ENCODE measurements at places on chromosomes 13 and 19.

GRCh38 chr13:45219938-45220375, 19.1 kb upstream of the KCTD4 start:
- no peak for DNase-seq
- no peaks in the 10 kb centered on the region for H3K27me3 ChIP-seq
- H3K36me3 ChIP-seq, result no peaks in the 10 kb centered on the region
- H3K4me3 ChIP-seq, result no peak overlapping the region
- H3K27ac ChIP-seq, result no peak overlapping the region

- H3K36me3 ChIP-seq, result no peaks in the 10 kb centered on the region
- no peak for DNase-seq
- no peak overlapping the region for H3K27ac ChIP-seq
- H3K4me1 ChIP-seq, result no peaks in the 10 kb centered on the region
Measured at GRCh38 chr13:93559718-93560117, 333.1 kb downstream of the GPC6 start.

DNA sequence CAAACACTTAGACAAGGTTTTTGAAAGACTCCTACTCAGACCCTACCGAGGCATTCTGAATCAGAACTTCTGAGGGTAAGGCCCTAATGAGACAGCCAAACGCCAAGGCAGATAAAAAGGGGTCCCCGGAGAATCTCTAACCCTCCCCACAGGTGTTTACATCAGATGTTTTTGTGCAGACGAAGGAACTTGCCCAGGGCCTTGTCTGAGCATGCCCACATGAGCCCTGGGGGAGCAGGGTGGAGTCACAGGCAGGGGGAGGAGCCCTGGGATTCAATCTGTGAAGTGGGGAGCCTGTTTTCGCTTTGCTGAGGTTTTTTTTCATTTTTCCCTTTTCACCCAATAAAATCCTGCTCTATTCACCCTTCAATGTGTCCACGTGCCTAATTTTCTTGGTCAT, 61.6 kb upstream of the MED4 start:
- H3K27me3 ChIP-seq, result no peaks in the 10 kb centered on the region
- no peaks in the 10 kb centered on the region for H3K36me3 ChIP-seq
- H3K4me1 ChIP-seq, result peaks cover 60% of the 10 kb centered on the region
- H3K27ac ChIP-seq, result peak overlapping the region; percentile 75
- H3K4me3 ChIP-seq, result peak overlapping the region; percentile 34

DNA sequence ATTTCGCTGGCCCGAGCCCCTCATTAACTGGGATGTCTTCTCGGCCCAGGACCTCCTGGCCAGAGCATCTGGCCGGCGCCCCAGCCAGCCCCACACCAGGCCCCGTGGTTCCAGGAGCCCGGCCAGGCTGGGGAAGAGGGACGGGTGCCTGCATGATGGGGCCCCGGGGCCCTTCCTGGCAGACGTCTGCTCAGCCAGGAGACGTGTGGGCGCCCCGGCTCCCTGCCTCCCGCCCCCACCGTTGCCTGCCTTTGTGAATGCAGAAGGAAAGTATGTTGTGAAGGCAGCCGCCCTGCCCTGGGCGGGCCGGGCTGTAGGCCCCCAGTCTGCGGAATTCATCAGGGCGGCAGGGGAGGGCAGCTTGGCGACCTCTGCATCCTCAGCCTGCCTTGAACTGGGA, 4.4 kb upstream of the COMP start:
- H3K27ac ChIP-seq, result no peak overlapping the region
- no peaks in the 10 kb centered on the region for H3K36me3 ChIP-seq
- no peak for DNase-seq
- H3K4me1 ChIP-seq, result peaks cover 5% of the 10 kb centered on the region

GRCh38 chr19:45147835-45148676, 12.7 kb downstream of the NKPD1 start:
- peaks cover 10% of the 10 kb centered on the region for H3K4me1 ChIP-seq
- no peak overlapping the region for H3K27ac ChIP-seq
- H3K36me3 ChIP-seq, result no peaks in the 10 kb centered on the region
- no peaks in the 10 kb centered on the region for H3K27me3 ChIP-seq

DNA sequence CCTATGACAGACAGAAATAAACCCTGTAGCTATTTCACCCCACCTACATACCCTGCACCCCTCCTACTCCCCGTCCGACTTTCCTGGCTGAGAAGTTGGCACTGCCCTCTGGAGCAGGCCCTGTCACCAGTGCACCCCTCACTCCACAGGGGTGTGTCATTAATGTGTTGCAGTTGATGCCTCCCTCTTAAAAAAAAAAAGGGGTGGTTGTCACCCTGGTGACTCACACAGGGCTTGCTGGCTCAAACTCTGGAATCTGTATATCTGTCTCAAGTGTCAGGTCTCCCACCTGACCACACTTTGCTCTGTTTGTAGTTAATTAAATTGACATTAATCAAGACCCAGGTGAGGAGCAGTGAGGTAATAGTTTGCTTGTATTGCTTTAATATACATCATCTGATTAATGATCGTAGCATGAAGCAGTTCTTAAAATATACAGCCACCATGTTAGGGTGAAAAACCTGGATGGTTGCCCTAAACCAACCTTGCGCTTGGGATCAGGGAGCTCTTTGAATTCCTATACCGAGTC, 2.0 kb upstream of the GATAD2A start:
- H3K4me3 ChIP-seq, result no peak overlapping the region
- peak overlapping the region; percentile 8 for H3K27ac ChIP-seq
- peaks cover 14% of the 10 kb centered on the region for H3K4me1 ChIP-seq
- no peak for DNase-seq

- H3K4me3 ChIP-seq, result no peak overlapping the region
- no peaks in the 10 kb centered on the region for H3K36me3 ChIP-seq
- DNase-seq, result no peak
- no peak overlapping the region for H3K27ac ChIP-seq
Measured at GRCh38 chr13:24225930-24226329, 65.4 kb downstream of the SPATA13 start.

DNA sequence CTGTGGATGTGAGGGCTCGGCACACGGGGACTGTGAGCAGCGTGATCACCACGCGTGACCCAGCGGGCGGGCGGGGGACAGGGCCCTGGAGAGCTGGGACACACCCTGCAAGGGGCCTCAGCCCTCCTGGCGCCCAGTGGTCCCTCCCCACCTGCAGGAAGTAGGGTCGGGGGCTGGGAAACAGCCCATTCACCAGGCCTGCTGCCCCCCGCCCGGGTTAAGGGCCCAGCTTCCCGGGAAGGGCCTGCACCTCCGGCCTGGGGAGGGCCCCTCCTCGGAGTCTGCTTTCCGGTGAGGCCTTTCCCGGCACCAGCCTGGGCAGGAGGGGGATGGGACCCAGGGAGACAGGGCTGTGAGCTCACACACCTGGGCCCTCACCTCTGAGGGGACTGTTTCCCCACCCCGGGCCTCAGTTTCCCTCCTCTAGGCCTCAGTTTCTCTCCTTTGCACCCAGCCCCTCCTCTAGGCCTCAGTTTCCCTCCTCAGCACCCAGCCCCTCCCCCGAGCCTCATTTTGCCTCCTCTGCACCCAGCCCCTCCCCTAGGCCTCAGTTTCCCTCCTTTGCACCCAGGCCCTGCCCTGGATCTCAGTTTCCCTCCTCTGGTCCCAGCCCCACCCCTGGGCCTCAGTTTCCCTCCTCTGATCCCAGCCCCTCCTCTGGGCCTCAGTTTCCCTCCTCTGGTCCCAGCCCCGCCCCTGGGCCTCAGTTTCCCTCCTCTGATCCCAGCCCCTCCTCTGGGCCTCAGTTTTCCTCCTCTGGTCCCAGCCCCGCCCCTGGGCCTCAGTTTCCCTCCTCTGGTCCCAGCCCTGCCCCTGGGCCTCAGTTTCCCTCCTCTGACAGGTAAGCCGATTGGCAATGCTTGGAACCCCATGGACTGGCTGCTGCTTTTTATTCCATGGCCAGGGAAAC, 1.9 kb upstream of the MADCAM1 start:
- no peak overlapping the region for H3K4me3 ChIP-seq
- H3K27me3 ChIP-seq, result no peaks in the 10 kb centered on the region
- no peaks in the 10 kb centered on the region for H3K4me1 ChIP-seq
- no peaks in the 10 kb centered on the region for H3K36me3 ChIP-seq
- no peak overlapping the region for H3K27ac ChIP-seq
- DNase-seq, result no peak

- no peaks in the 10 kb centered on the region for H3K27me3 ChIP-seq
- peaks cover 44% of the 10 kb centered on the region for H3K4me1 ChIP-seq
- peak overlapping the region; percentile 81 for H3K27ac ChIP-seq
- no peak for DNase-seq
- H3K36me3 ChIP-seq, result no peaks in the 10 kb centered on the region
- H3K4me3 ChIP-seq, result peak overlapping the region; percentile 80
Measured at GRCh38 chr13:97223711-97224541, 1.8 kb downstream of the MBNL2 start.

DNA sequence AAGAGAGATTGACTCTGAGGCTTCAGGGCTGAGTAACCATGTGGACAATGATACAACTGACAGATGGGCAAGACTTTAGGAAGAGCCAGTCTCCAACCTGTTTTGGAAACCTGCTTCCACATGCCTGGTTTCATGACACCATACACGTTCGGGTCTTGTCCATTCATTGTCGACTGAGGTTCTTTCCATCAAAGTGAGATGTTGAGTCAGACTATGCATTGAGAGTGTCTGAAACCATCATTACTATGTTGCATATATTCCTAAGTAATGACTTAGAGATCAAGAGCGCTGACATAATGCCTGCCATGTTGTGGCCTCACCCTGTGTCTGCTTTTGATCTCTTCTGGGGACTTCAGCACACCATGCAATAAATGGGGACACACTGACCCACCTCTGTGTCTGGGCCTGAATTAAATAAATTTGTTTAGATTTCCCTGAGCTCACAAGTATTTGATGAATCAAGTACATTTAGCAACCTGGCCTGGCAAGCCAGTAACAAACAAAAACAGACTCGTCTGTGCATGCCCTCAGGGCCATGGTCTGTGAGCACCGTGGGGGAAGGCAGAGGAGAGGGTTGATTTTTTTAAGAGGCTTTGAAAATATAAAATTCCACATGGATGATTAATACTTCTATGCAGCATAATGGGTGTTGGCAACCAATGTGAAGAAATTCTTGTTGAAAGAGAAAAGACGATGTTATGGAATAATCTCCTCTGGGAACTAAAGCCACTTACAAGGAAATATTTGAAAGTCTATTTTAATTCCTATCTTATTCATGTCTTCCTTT, 49.9 kb upstream of the UBAC2 start:
- no peaks in the 10 kb centered on the region for H3K4me1 ChIP-seq
- no peak overlapping the region for H3K27ac ChIP-seq
- H3K27me3 ChIP-seq, result no peaks in the 10 kb centered on the region

GRCh38 chr13:24716446-24716845, 36.2 kb downstream of the ATP12A start:
- H3K4me1 ChIP-seq, result no peaks in the 10 kb centered on the region
- H3K4me3 ChIP-seq, result no peak overlapping the region
- DNase-seq, result no peak
- H3K27me3 ChIP-seq, result no peaks in the 10 kb centered on the region

- H3K4me1 ChIP-seq, result no peaks in the 10 kb centered on the region
- no peak for DNase-seq
- H3K27ac ChIP-seq, result no peak overlapping the region
- no peaks in the 10 kb centered on the region for H3K36me3 ChIP-seq
Measured at GRCh38 chr13:67466569-67466968, 236.4 kb upstream of the PCDH9 start.

DNA sequence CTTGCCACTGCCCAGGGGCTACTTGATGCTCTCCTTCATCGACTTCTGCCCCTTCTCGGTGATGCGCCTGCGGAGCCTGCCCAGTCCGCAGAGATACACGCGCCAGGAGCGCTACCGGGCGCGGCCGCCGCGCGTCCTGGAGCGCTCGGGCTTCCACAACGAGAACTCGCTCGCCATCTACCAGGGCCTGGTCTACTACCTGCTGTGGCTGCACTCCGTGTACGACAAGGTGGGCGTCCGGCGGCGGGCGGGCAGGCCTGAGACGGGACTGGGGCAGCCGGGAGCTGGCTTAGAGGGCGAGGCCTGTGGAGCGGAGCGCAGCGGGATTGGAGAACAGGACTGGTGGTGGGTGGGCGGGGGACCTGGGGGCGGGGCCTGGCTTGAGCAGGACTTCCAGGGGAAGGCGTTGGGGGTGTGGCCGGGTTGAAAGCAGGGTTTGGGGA, 12.7 kb upstream of the PSMD8 start:
- H3K27ac ChIP-seq, result no peak overlapping the region
- H3K27me3 ChIP-seq, result no peaks in the 10 kb centered on the region
- H3K36me3 ChIP-seq, result no peaks in the 10 kb centered on the region

- no peaks in the 10 kb centered on the region for H3K36me3 ChIP-seq
- H3K27ac ChIP-seq, result no peak overlapping the region
- H3K4me1 ChIP-seq, result no peaks in the 10 kb centered on the region
Measured at GRCh38 chr19:6238643-6239281, 41.0 kb downstream of the MLLT1 start.
